GOT3 (cell line): ENCODE measurements at places on chromosomes 2 and 18.

- no peak for DNase-seq
Measured at GRCh38 chr2:171407030-171407675, 26.6 kb downstream of the METTL8 start.

GRCh38 chr2:24228470-24228869 is 53.6 kb downstream of the FAM228A start:
- no peak for DNase-seq

- DNase-seq, result no peak
Measured at GRCh38 chr2:209696836-209697711, 74.6 kb upstream of the UNC80 start.

DNA sequence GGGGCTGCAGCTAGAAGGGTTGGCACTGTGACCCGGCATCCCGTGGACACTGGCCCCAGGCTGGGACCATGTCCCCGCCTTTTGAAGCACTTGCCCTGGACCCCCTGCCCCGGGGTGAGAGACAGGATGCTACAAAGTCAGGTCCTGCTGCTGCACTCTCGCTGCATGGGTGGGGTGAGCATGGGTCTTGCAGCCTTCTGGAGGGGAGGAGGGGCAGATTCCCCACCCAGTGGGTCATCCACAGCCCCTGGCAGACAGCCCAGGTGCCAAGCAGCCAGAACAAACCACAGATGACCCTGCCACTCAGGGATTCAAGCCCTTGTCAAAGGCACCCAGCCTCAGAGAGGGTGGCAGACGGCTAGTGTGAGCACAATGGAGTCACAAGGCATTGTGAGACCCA is 5.7 kb upstream of the NMUR1 start:
- no peak for DNase-seq

- DNase-seq, result no peak
Measured at GRCh38 chr2:219626540-219626939, 890 bp upstream of the SLC4A3 start.

- no peak for DNase-seq
Measured at GRCh38 chr2:197360744-197361156, 50.2 kb upstream of the ANKRD44 start.

DNA sequence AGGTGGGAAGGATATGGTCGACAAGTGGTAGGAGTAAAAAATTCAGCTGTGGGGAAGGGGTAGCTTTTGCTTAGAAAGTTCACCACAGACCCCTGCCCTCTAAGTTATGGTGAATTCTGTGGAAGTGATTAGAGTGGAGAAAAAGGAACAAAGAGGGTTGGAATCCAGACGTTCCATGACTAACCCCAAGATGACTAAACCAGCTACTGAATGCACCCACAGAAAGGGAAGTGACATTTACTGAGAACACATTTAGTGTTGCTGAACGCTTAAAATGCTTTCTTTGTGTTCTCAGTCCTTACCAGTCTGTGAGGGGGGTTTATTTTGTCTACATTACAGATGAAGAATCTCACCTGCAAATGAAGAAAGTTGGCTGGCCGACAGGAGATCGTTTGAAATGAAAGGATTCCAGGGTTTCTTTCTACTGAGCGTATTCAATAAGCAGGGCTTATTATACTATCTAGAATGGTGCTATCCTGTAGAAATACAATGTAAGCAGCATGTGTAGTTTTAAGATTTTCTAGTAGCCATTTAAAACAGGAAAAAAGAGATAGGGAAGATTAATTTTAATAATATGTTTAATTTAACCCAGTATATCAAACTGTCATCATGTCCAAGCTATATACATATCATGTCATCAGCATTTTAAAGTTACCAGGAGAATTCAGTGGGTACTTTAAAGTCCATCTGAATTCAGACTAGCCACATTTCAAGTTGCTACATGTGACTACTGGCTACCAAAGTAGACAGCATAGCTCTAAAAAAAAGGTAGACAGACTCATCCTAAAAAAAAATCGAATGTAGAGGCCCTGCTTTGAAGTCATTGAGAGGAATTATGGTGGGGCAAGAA is 60.1 kb downstream of the LIMS1 start:
- no peak for DNase-seq

DNA sequence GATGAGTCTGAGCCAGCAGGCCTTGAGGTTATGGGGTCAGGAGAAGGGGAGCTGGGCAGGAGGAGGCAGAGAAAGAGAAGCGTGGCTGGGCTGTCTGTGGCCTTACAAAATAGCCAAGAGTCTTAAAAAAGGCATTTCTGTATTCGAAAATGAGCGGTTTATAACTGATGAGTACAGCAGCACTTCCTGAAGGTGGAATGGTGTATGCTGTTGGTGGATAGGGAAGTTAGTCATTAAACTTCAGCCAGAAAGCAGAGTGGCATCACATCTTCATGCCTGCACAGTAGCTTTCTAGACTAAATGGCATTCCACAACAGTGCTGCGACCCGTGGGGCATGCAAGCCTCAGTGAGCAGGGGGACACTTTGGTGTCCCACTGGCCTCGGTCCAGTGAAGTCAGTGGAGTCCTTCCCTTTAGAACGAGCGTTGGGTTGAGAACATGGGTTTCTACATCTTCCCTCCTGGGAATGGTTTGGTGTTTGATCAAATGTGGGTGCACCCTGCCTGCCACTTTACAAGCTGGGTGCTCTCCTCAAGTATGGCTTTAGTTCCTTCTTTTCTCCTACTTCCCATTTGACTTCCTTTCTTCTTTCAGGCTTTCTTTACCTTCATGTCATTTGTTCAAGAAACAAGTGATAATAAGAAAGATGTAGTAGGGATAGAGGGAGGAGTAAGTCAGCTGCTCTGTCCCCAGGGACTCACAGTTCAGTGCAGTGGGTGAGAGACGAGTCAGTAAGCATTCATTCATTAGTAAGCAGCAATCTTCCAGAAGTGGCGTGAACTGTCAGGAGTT is 96.3 kb downstream of the ARMC9 start:
- no peak for DNase-seq

- DNase-seq, result no peak
Measured at GRCh38 chr2:108910011-108910431, 79.0 kb downstream of the EDAR start.

DNA sequence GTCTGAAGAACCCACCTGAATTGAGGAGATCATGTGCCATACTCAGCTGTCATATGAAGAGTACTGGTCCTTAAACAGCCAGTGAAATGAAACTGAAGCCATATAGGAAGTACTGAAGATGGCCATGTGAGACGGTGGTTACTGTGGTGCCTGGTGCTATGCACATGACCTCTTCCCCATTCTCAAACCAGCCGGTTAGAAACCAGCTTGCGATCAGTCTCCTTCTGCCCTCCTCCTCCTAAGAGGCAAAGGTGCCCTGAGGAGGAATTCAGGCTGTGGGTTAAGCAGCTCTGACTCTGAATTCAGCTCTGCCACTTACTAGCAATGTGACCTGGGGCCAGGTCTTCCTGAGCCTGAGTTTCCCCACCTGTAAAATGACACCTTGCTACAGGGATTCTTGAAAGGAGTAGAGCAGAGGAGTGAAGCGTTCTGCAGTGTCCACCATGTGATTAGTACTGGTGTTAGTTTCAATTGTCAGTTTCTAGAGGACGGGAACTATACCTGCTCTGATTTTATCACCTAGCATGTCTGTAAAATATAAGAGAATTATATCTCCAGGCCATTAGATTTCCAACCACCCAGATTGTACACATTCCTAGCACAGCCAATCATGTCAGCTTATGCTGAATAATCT is 5.1 kb downstream of the FECH start:
- no peak for DNase-seq

- DNase-seq, result no peak
Measured at GRCh38 chr18:9814431-9814830, 71.3 kb upstream of the TXNDC2 start.

GRCh38 chr2:3692375-3692774 is 11.0 kb upstream of the DCDC2C start:
- DNase-seq, result no peak

GRCh38 chr18:7482342-7482741 is 84.8 kb upstream of the PTPRM start:
- DNase-seq, result no peak

DNA sequence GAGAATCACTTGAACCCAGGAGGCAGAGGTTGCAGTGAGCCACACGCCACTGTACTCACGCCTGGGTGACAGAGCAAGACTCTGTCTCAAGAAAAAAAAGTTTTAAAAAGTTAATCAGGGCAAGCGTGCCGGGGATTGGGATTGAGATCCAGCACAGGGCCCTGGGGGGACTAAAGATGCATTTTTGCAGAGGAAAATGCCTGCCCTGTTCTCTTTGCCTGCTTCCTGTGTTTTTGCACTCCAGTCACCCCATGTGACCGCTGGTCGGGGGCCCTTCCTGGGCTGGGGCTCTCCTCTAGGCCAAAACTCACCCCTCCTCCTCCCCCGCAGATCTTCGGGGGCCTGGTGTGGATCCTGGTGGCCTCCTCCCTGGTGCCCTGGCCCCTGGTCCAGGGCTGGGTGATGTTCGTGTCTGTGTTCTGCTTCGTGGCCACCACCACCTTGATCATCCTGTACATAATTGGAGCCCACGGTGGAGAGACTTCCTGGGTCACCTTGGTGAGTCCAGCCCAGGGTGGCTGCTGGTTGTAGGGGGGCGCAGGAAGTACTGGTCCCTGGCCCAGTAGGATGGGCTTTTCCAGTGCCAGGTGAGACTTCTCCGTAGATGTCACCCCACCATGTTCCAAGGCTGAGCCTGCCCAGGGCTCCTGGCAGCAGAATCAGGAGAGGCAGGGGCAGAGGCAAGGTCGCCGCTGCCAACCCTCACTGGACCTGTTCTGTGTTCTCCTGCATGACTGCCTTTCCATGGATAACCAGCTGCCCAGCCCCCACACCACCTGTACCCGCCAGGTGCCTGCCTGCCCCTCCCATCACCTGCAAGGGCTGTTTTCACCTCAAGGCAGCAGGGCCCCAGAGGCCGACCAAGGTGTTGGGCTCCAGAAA is 22.4 kb downstream of the MAL start:
- DNase-seq, result no peak

GRCh38 chr2:86233436-86233835 is 34.2 kb downstream of the MRPL35 start:
- no peak for DNase-seq

DNA sequence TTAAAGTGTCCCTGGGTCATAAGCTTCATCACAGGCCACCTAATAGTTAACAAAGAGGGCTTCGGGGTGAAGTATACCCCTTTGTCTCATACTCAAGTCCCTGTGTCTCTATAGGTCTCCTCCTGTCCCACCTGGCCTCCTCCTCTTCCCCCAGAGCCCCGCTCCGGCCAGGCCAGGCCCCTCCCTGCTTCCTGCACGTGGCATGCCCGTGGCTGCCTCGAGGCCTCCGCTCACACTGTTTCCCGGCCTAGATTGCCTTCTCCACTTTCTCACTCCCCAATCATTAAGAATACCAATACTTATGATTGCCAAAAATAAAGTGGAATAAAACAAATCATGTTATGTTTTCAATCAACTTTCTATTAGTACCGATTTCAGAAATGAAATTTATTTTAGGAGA is 18.8 kb downstream of the SMYD1 start:
- DNase-seq, result no peak

DNA sequence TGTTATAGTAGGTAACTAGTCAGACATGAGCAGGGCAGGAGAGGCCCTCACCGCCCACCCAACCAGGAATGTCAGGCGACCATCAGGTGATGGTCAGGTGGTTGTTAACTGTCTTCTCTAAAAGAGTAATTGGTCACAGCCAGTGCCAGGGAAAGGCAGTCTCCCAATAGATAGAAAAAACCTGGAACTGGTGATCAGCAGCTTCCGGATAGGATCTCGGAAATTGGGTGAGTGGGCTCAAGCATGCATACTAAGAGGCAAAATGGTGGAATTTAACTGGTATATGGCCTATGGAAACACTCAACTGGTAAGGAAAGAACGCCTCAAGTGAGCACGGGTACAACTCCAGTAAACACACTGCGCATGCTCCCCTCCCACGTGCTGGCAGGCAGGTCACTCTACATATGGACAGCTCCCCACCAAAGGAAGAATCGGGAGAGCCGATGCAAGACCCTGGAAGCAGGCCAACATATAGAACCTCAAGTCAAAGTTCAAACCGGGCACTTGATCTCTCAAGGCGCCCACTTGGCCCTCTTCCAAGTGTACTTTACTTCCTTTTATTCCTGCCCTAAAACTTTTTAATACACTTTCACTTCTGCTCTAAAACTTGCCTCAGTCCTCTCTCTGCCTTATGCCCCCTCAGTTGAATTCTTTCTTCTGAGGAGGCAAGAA is 43.5 kb upstream of the TMEM131 start:
- no peak for DNase-seq

GRCh38 chr2:239326831-239327535 is 73.8 kb downstream of the HDAC4 start:
- DNase-seq, result no peak

DNA sequence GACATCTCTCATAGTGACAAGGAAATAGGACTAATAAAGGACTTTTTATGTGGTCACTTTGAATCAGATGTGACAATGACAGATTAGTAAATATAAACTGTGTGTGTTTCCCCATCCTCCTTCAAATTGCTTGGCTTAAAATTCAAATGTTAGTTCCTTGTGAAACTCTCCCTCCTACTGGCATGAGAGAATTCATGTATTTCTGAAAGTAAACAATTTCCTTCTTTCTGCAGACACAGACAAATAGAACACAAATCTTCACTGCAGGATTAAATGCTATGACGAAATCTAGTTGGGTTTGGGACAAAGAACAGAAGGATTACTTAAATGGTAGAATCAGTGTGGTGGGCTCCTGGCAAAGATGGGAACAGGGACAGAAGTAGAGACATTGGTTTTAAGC is 328.7 kb upstream of the FAM98A start:
- no peak for DNase-seq

- DNase-seq, result no peak
Measured at GRCh38 chr2:15177103-15177502, 384.0 kb downstream of the NBAS start.

GRCh38 chr2:170088776-170089175 is 89.2 kb upstream of the MYO3B start:
- no peak for DNase-seq

DNA sequence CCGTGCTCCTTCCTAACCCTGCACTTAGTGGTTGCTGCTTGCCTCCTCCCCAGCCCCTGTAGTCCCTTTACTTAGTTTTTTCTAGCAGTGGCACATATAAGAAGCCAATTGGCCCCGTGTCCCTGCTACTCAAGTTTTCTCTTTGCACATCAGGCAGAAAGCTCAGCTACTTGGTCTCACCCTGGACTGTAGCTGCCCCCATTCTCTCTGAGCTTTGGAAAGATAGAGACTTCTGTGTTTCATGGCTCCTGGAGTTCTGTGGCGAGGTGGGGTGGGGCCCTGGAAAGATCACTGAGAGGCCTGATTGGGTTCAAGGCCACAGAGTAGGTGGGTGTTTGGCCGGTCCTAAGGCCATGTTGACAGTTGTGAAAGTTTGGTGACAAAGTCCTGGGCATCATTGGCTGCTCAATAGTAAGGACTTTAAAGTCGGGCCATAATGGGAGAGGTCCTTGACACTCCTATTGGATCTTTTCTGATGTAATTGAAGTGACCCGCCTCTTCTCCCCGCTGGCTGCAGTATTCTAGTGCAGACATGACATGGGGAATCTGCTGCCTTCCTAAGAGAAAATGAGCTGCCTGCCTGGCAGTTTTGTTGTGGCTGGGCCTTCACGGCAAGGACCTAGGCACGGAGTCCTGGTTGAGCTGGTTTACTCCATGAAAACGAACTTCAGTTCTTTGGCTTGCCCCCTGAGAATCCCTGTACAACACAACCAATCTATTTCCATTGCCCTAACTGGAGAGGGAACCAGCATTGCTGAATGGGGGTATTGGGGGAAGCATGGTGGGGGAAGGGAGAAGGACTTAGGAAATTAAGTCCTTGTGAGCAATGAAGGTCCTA is 26.2 kb upstream of the CYP27A1 start:
- DNase-seq, result no peak

- no peak for DNase-seq
Measured at GRCh38 chr2:226984750-226985582, 149.1 kb downstream of the RHBDD1 start.
